ENCODE measurements at places on chromosomes 16 and 17. TPM values are rescaled to one million over a fixed set of nuclear protein-coding genes. Genes with fewer than 3 reads are reported as not detected.

CMIP gene
- total RNA-seq: 45.2 TPM

EDC4 gene
- total RNA-seq: 112 TPM

CCL4 gene
- total RNA-seq: 1.6 TPM

DBNDD1 gene
- 1.1 TPM for total RNA-seq

ITGAD gene
- total RNA-seq: not detected

MYH1 gene
- not detected for total RNA-seq

BLMH gene
- 50.6 TPM for total RNA-seq

RHBDF2 gene
- total RNA-seq: 13.7 TPM

KRT39 gene
- total RNA-seq: under 0.01 TPM

ETV4 gene
- total RNA-seq: under 0.01 TPM

ICAM2 gene
- total RNA-seq: 249 TPM

CCL23 gene
- 0.81 TPM for total RNA-seq

Data from hematopoietic multipotent progenitor cell (in vitro differentiated cells).